ENCODE measurements at places on chromosomes 6 and 20.

DNA sequence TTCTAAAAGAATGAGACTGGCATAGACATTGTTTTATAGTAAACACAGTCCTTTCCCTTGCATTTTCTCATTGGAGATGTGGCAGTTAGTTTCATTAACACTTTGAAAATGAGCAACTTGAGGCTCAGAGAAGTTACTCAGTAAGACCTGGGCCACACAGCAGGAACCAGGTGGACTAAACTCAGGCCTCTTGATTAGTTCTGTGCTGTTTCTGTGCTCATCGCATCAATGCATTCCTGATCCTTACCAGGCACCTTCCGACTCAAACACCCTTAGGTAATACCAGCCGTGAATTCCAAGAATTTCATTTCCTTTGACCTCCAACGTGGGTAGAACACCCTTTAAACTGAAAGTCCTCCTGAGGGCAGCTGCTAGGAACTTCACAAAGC is 362.8 kb downstream of the ESR1 start:
- DNase-seq, result no peak

DNA sequence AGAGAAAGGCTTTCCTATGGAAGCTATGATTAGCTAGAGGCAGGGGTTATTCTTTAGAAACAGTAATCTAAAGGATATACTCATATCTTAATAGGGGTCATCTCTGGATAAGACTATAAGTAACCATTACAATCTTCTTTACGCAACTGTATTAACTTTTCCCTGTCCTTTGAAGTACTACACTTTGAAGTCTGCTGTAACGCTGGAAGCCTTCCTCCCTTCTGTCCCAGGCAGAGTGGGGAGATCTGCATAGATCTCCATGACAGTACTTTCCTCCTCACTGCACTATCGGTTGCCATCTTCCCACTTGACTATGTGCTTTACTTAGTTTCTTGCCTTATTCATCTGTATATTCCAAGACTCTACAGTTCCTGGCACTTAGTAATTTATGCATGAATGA is 20.1 kb downstream of the SLC35B3 start:
- no peak for DNase-seq

DNA sequence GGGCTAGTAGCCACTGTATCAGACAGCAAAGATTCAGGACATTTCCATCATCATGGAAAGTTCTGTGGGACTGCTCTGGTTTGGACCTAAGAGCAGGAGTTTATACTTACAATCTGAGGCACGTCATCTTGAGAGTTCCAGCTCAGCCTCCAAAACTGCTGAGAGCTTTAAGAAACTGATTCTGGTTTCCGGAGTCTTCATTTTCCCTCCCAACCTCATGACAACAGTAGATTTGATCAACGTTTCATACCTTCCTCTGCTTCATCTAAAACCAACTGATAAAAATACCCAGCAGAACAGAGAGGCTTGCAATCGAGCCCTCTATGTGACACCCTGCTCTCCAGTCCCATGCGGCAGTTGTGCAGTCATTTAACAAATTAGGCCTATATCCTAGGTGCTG is 64.3 kb upstream of the EPB41L1 start:
- DNase-seq, result no peak

GRCh38 chr6:9841886-9842725 is 572.8 kb downstream of the TFAP2A start:
- DNase-seq, result no peak
